ENCODE measurements at places on chromosomes 16 and 17.

- DNase-seq = no peak
Observed at GRCh38 chr16:57539072-57539796, 2.9 kb upstream of the CCDC102A start.

DNA sequence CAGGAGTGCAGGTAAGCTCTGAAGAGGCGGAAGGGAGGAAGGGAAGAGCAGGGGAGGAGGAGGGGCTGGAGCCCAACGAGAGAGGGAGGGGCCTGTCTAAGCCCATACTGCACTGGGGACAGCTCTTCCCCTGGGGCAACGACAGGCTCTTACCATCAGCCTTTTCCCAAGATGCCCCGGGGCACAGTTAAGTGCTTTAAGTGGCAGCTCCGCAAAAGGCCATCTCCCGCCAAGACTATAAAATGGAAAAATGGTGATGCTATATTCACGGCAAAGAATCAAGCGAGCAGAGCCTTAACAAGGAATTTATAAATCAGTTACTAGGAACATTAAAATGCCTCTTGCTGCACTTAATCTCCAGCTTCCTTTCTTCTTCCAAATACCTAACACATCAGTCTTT lies 110.2 kb upstream of the NLRP1 start:
- no peak for DNase-seq

- peak; percentile 84 for DNase-seq
Observed at GRCh38 chr16:67673712-67674580, 7.3 kb downstream of the C16orf86 start.

DNA sequence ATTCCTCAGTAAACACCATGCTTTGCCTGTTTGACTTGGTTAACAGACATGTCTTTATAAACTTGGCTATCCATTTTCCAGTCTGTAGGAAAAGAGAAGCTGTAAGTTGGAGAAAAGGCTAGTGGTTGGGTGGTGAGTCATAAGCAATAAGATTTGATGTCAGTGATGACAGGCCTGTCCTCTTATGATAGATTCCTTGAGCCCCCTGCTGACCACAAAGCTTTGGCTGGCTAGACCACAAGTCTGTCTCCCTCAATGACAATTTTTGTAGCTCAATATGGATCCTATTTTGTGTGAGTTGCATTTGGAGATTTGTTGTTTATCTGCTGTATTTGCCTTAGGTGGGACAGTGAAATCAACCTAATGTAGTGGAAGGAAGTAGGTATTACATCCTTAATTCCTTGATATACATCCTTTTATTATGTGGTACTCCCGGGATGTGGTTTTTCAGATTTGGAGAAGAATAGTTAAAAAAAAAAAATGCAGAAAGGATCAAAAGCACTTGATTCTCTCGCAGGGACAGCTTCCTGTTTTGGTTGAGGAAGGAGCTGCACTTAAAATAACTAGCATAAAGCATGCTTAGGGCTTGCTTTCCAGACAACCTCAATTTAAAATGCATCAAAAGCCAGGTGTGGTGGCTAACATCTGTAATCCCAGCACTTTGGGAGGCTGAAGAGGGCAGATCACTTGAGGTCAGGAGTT lies 67.4 kb downstream of the SIAH1 start:
- DNase-seq = no peak

DNA sequence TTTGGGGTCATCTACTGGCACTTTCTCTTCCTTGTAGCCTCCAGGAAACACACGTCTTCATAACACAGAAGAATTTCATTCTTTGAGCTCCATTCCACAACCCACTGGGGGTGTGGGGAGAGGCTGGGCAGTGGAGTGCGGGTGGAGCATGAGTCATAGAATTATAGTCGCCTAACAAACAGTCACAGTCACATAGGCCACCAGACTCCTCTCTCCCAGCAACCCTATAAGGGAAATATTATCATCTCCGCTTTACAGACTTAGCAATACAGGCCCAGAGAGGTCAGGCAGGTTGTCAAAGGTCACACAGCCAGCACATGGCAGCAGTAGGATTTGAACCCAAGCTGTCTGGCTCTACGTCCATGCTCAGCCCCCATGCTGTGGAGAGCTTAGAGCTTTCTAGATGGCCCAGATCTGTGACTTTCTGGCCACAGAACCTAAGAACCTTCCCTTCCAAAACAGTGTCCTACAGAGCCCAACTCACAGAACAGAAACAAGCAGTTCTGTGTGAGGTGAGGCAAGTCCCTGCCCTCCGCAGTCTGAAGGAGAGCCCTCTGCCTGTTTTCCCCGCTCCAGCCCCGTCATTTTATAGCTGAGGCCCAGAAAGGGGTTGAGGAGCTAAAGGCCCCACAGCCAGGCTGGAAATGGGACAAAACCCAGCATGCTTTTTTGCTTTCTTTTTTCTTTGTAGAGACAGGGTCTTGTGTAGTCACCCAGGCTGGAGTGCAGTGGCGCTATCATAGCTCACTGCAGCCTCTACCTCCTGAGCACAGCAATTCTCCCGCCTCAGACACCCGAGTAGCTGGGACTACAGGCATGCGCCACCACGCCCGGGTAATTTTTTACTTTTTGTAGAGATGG lies 10.7 kb upstream of the LITAF start:
- no peak for DNase-seq

GRCh38 chr16:53822936-53823529 lies 119.1 kb downstream of the FTO start:
- DNase-seq = no peak

DNA sequence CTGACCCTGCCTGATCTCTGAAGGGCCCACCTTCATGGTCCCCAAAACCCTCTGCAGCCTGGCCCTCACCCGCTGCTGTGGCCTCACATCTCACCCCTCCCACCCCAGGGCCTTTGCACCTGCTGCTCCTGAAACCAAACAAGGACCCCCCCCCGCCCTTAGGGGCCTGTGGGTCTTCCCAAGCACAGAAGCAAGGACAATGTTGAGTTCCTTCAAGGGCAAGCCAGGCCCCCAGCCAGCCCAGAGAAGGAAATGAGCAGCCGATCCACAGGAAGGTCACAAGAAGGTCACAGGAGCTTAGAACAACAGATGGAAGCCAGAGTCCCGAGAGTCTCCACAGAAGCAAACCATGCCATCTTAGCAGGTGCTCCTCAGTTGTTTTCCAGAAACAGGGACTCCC lies 493 bp upstream of the PDE6G start:
- DNase-seq = no peak

DNA sequence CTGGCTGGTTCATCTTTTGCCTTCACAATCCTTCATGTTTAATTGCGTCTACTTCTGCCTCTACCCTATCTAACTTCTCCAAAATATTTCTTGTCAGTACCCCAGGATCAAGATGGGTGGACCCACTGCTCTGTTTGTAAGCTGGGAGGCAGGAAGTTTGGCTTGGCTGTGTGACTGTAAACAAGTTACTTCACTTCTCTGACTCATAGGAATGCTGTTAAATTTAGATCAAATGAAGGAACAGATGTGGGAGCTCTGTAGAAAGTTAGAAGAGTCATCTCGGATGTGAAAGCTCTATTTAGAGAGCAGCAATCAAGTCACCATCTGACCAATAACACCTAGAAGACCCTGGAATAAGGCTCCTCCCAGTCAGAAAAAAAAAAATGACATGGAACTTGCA lies 55.2 kb upstream of the MRTFB start:
- no peak for DNase-seq

GRCh38 chr17:57315061-57316015 lies 59.0 kb downstream of the MSI2 start:
- no peak for DNase-seq

GRCh38 chr17:55437159-55437605 lies 15.5 kb upstream of the MMD start:
- DNase-seq = no peak

- no peak for DNase-seq
Observed at GRCh38 chr17:10557422-10557821, 8.0 kb upstream of the MYH2 start.

DNA sequence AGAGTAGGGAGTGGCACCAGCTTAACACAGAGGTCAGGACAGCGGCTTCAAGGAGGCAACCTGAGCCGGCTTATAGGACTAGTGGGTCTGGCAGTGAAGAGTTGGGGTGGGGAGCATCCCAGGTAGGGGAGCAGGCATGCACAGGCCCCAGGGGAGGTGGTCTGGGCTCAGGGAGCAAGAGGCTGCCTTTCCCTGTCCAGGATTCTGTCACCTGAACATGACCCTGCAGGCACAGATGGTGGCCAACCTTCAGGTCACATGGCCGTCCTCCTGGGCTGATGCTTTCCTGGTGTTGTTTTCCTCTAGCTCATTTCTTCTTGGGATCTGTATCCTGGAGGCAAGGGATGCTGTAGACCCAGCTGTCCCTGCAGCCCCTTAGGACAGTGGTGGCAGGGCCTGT lies 3.5 kb upstream of the MYO15A start:
- DNase-seq = no peak

- no peak for DNase-seq
Observed at GRCh38 chr17:28319598-28319935, 567 bp downstream of the TMEM97 start.

- DNase-seq = no peak
Observed at GRCh38 chr17:76539631-76540271, at the start of gene PRCD. Gene PRCD (plus strand): TSS chr17:76540044. CDS start chr17:76540142, 98 bp downstream.

- DNase-seq = no peak
Observed at GRCh38 chr17:61487989-61488595, 35.9 kb downstream of the TBX4 start.

DNA sequence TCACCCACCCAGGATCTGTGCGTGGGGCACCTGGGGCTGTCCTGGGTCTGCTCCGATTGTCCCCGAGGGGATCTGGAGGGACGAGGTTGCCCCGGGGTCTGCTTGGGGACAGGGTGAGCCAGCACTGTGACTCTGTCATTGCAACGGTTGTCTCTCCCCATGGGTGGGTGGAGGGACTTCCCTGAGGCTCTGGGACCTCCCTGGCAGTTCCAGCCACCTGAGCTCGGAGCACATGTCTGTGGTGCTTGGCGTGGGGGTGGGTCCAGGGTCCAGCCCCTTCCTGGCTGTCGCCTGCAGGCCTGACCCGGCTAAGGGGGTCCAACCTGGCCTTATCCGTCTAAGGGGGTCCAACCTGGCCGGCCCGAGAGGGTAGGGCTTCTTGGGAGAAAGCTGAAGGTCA lies 8.5 kb upstream of the CBFA2T3 start:
- no peak for DNase-seq

- DNase-seq = no peak
Observed at GRCh38 chr17:50619489-50619888, 15.2 kb upstream of the ABCC3 start.

GRCh38 chr17:76561799-76562268 lies 22.0 kb downstream of the PRCD start:
- DNase-seq = no peak

DNA sequence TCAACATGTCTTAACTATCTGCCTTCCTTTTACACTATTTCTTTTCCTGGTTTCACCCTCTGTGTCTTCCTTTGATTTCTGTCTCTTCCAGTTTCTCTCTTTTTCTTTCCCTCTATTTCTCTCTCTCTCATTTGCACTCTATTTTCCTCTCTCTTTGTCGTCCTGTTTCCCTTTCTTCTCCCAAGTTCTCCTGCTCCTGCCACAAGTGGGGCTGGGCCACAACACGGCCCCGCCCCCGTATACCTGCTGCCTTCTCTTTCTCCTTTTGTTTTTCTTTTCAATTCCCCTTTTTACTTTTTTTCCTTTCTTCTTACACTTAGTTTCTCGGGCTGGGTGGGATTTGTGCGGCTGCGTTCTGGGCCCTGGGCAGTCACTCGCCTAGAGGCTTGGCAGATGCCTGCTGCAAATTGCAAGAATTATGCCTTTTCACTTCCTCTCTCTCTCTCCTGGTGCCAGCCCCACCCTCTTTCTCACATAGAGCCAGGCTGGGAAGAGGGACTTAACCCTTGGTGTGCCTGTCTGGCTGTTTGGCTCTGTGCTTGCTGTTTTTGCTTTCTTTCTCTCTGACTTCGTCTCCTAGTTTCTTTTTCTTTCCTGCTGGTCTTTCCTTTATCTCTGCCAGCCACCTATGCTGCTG lies 2139.4 kb downstream of the TP53TG3F start:
- no peak for DNase-seq

DNA sequence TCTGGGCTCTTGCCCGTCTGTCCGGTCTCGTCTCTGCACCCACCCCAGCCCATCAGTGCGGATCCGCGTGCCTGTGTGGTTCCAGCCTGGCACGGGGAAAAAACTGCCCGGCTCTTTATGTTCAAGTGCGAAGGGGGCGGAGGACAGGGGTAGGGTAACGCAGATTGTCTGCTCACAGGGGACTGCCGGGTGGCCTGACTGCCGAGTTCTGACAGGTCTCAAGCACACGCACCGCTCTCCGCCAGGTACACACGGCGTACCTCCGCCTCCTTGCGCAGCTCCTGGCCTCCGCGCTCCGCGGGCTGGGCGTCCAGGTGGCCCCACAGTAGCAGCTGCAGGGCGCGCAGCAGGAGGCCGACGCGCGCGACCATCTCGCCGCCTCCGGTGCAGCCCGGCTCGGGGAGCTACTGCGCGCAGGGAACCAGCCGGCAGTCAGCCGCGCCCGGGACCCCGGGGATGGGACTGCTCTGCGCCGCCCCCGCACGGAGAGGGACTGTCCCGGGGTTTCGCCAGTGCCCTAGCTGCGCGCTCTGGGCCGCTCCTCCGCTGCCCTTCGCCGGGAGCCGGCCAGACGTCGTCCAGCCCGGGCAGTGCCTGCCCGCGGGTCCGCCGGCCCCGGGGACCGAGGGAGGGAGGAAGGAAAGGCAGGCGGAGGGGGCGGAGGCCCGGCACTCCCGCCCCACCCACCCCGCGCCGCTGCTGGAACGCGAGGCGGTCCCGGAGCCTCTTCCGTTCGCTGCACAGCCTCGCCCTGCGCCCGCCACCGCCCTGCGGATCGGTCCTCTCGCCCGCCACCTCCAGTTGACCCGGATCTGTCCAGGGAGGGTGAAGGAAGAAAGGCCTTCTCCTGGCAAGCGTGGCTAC lies at the start of gene MMP28:
TSS of gene MMP28 (minus strand) at position 635 of the 864 bp plus-strand sequence. CDS start at position 371, 264 bp downstream.
- peak; percentile 30 for DNase-seq

- no peak for DNase-seq
Observed at GRCh38 chr16:70589998-70590471, 56.3 kb upstream of the IL34 start.

GRCh38 chr17:1946021-1946932 lies 78.9 kb downstream of the RTN4RL1 start:
- peak; percentile 78 for DNase-seq

- no peak for DNase-seq
Observed at GRCh38 chr16:67594256-67594915, 32.1 kb downstream of the CTCF start.

DNA sequence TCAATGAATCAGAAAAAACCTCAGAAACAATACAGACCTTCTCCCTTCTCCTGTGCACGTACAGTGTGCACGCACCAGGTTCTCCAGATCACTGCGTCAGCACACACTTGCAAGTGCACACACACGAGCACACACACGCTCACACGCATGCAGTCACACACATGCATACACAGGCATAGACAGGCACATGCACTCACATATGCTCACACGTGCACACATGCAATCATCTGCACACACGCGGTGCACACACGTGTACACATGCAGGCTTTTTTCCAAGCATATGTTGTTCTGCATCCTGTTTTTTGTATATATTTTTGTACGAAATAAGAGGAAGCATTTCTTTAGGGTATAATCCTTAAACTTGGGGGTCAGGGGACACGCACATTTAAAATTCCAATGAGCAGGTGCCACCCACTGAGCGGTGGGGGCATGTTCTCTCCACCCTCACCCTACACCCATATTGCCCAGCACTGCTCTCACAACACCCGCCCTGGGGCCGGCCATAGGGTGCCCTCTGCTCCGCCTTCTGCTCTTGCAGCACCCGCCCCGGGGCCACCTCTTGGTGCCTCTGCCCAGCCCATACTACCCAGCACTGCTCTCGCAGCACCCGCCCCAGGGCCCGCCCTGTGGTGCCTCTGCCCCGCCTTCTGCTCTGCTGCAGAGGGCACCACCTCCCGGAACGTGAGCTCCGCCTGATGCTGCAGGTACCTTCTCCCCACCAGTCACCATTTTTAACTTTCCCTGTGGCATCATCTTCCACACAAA lies 20.9 kb downstream of the KLHDC4 start:
- no peak for DNase-seq

GRCh38 chr17:1648173-1648962 lies 1.3 kb downstream of the RILP start:
- DNase-seq = no peak
